ENCODE measurements at places on chromosomes 3 and 15. TPM values are rescaled to one million over a fixed set of nuclear protein-coding genes. Genes with fewer than 3 reads are reported as not detected.
A peak's percentile ranks its signal among the peaks of the same experiment; 100 is the strongest.

Gene GOLGA8M
- total RNA-seq: not detected

DNA sequence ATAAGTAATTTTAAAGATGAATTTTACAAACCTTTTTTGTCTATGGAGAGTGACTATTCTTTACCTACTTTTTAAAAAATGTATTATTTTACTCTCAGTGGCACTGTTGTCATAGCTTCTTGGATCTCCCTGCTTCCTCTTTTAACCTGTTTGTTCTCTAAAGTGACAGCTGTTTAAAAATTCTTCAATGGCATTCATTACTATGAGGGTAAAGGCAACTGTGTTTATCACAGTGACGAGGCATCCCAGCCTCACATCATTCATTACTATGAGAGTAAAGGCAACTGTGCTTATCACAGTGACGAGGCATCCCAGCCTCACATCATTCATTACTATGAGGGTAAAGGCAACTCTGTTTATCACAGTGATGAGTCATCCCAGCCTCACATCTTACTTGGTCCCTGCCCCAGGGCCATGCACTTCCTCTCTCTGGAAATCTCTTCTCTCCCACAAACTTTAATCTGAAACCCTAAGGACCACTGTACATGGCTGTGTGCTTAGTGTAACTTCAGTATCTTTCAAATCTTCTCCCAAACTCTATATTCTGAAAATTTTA, 101.7 kb upstream of the ZNF717 start:
- DNase-seq: no peak

- DNase-seq: peak; percentile 69
Measured at GRCh38 chr3:71579935-71580406, 3.6 kb downstream of the FOXP1 start.

GRCh38 chr15:77866186-77866585, 211.3 kb downstream of the TBC1D2B start:
- DNase-seq: no peak

DNA sequence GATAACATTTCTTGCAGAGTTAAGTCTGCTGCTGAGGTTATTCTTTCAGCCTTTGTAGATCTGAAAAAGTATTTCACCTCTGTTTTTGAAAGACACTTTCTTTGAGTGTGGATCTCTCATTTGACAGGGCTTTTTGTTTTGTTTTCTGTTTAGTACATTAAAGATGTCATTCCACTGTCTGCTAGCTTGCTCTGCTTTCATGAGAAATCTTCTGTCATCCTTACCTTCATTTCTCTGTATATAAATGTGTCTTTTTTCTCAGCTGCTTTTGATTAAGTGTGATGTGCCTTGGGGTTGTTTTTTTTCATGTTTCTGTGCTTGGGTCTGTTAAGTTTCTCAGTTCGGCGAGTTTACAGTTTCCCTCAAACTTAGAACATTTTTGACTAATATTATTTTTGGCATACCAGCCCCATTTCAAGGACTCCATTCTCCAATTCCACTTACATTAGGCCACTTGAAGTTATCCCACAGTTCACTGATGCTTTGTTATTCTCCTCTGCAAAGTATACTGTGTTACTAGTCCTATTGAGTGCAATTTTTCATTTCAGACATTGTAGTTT, 43.9 kb upstream of the CA12 start:
- DNase-seq: no peak

Data from Daoy (cell line).